ENCODE measurements at places on chromosomes 7 and 10.

DNA sequence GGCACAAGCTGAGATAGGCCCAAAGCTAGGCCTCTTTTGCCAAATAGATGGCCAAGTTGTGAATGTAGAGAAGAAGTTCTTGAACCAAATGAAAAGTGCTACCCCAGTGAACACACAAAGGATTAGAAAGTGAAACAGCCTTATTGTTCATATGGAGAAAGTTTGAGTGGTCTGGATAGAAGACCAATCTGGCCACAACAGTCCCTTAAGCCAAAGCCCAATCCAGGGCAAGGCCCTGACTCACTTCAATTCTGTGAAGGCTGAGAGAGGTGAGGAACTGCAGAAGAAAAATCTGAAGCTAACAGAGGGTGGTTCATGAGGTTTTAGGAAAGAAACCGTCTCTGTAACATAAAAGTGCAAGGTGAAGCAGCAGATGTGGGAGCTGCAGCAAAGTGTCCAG is 18.7 kb upstream of the ATP6V0A4 start:
- no peak for DNase-seq

GRCh38 chr7:108270385-108271015 is 140.3 kb upstream of the LAMB4 start:
- no peak for DNase-seq

GRCh38 chr7:97499204-97499603 is 232.7 kb upstream of the TAC1 start:
- DNase-seq = peak; percentile 11

- no peak for DNase-seq
Measured at GRCh38 chr7:98284335-98285036, 3.0 kb downstream of the BRI3 start.

DNA sequence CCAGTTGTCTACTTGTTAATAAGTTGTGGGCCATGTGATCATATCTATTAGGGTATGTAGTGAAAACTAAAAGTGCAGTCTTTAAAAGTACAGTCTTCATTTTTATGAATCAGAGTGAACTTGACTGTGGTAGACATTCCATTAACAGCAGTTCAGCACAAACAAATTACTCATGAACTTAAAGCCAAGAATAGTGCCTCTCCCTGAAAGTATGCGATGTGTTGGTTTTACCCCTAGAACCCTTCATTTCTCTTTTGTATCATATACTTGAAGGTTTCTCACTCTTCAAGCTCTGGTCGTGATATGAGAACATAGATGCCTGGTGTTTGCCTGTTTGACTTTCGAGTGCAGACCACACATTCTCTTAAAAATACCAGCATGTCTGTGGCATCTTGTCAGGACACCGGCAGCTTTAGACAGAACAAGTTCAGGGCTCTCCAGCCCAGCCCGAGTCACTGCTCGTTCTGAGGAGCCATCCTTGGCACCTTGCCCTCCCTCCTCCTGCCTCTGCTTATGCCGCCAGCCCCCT is 159.3 kb downstream of the LCOR start:
- DNase-seq = no peak

DNA sequence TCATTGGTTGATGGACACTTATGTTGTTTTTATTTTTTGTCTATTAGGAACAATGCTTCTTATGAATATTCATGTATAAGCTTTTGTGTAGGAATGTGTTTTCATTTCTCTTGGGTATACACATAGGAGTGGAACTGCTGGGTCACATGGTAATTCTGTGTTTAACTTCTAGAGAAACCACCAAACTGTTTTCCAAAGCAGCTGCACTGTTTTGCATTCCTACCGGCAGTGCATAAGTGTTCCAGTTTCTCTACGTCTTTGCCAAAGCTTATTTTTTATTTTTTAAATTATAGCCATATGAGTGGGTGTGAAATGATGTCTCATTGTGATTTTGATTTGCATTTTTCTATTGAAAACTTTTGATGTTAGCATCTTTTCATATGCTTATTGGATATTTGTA is 51.3 kb downstream of the ADK start:
- no peak for DNase-seq

DNA sequence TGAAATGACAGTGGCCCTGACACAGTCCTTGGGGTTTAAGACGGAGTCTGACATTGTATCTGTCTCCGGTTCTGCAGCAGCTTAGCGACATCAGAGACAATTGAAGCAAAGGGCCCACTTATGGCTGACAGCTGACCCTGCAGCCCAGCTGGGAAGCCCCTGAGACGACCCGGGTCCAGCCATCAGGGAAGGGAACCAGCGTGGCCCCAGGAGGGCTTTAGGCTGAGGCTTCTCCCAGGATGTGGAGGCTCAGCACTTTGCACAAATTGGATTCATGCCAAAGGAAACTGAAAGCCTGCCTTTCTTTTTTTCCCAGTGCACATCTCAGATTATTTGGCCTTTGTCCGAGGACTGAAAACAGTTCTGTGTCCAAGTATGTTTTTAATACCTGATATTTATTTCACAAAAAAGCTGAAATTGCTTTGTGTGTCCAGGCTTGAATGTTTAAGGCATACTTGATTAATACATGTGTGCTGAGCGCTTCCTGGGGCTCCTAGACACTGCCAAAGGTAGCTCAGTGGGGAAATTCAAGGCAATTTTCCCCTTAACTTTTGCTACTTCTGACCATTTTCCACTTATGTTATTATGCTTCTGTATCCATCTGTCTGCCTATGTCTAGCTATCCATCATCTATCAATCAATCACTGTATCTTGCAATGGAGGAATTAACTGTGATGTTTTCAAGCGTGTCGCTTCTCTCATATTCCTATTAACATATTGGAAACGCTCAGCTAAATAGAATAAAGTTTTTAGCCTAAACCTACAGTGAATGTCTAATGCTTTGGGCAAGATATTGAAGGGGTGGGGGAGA is 34.8 kb downstream of the KLF6 start:
- no peak for DNase-seq

GRCh38 chr10:28963539-28964221 is 286.4 kb downstream of the BAMBI start:
- DNase-seq = no peak
